H1 (cell line): ENCODE measurements at places on chromosomes 4 and X. TPM values are rescaled to one million over a fixed set of nuclear protein-coding genes. Genes with fewer than 3 reads are reported as not detected.

- no peaks in the 10 kb centered on the region; the same call in 1 of the 2 replicates for H3K4me1 ChIP-seq
- H3K4me3 ChIP-seq = no peak overlapping the region
- H3K36me3 ChIP-seq = no peaks in the 10 kb centered on the region
- H3K27me3 ChIP-seq = no peaks in the 10 kb centered on the region
- no peak for DNase-seq
Measured at GRCh38 chr4:83308672-83309071, 24.1 kb upstream of the COQ2 start.

DNA sequence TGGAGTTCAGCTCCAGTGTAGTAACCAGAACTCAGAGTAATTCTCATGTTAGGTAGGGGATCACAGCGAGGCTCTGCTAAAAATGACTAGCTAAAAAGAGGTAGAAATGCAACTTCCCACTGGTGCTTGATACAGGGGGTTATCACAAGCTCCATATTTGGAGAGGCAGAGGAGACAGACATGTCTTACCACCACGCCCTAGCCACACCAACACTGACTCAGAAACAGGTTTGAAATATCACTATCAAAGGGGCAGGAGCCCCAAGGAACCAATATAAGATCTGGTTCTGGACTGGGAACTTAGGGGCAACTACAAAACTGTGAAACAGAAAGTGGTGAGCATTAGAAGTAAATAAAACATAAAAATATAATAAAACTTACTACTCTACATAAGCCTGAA is 62.9 kb downstream of the IQCM start:
- no peak overlapping the region for H3K27ac ChIP-seq
- H3K4me1 ChIP-seq = no peaks in the 10 kb centered on the region
- DNase-seq = no peak
- H3K36me3 ChIP-seq = no peaks in the 10 kb centered on the region
- no peaks in the 10 kb centered on the region for H3K27me3 ChIP-seq

DNA sequence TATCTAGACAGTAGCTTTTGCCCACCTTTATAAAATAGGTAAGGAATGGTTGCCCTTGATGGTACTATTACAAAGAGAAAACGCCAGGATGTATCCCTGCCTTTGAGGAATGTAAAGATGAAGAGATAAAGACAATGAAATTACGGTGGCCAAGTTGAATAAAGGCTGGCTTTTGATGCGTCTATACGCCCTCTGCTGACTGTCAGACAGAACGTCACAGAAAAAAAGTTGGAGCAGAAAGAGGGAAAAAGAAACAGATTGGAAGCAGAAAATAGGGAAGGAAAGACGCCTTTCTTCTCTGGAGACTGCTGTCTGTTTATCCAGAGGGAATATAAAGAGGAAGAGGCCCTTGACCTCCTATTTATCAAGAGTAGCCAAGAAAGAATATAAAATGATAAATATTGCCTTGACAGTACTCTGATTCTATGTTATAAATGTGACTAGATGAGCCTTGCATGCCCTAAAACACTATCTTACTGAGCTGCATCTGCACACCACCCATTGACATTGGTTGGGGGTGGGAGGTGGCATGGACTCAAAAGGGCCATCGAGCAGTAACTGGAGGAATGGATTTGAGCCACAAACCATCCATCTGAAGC is 30.6 kb downstream of the PCDH19 start:
- H3K36me3 ChIP-seq = no peaks in the 10 kb centered on the region
- no peak overlapping the region for H3K4me3 ChIP-seq
- peaks cover 3% of the 10 kb centered on the region; the same call in 1 of the 2 replicates for H3K4me1 ChIP-seq

The NWD2 gene
- not detected in 2 replicates for total RNA-seq
